Left renal cortex interstitium (tissue), 4 donors: ENCODE measurements at places on chromosomes 7 and 10.

DNA sequence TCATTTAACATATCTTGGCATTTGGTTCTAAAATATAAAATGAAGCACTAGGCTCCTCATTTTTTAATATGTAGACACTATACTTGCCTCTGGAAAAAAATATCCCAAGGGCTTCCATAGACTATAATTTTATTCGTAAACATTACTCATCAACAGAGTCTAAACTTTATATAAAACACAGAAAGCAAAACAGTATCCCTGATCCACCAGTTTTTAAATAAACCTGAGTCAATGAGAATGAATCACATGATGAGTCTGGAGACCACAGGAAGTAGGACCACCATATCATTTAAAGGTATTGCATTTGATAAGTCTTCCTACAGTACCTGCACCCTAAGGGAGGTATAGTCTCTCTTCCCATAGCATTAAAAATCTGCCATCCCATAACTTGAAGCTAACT, 228.0 kb downstream of the DGKI start:
- DNase-seq: no peak

- no peak for DNase-seq
Measured at GRCh38 chr7:107312418-107312817, 143.6 kb downstream of the HBP1 start.

- DNase-seq: no peak
Measured at GRCh38 chr10:130282492-130283218, 146.5 kb downstream of the GLRX3 start.

GRCh38 chr10:33993917-33994316, 659.5 kb upstream of the NRP1 start:
- no peak for DNase-seq

DNA sequence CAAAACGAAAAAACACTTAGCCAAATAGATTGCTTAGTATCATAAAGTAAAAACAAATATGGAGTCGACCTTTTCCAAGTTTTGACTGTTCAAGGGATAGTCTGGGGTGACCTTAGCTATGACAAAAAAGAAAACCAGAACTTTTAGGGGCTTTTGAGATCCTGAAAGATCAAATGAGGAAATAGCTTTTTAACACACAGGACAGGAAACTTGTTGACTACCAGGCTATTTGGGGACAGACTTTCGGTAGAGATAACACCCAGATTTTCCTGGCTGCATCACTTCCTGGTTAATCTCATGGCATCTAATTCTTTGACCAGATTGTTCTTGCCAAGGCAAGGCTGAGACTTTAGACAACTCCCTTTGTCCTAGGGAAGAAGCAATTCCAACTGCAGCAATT, 34.5 kb upstream of the EGR2 start:
- DNase-seq: no peak

GRCh38 chr7:146002431-146003078, 114.0 kb upstream of the CNTNAP2 start:
- DNase-seq: no peak

- peak; percentile 89 for DNase-seq
Measured at GRCh38 chr10:75283671-75284470, 48.1 kb upstream of the COMTD1 start.

DNA sequence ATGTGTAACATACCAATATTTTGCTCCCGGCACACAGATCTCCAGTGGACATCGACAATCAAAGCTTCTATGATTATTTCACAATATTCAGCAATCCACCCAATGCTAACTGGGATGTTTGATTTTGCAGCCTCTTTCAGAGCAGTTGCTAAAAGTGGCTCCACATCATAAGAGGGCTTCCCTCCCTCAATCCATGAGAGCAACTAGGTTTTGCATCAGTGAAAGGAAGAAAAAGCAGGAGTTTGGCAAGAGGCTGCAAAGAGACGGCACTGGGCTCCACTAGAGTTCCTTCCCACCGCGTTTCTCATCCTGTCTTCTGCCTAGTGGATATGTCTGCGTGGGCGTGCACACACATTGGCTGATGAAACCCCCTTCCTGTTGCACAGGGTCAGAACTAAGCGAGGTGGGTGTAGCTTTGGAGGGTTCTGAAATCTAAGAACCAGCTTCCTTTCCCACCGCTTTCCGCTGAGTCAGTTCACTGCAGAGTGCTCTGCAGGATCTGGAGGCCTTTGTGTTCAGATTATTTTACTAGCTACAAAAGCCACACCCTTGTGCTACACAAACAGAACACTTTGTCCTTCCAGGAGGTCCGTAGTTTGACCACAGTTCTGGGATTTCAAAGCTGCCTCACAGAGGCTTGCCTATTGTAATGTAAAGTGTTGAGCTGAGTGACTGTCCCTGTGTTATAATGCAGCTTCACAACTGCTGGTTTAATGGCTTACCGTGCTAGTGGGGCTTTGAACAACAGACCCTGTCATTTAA, 28.1 kb downstream of the ARL4A start:
- DNase-seq: peak; percentile 25

GRCh38 chr10:13001041-13001886, at the start of gene CCDC3:
Gene CCDC3, minus strand, starts transcription at chr10:13001713. Its CDS starts 143 bp downstream, at chr10:13001570.
- DNase-seq: no peak

DNA sequence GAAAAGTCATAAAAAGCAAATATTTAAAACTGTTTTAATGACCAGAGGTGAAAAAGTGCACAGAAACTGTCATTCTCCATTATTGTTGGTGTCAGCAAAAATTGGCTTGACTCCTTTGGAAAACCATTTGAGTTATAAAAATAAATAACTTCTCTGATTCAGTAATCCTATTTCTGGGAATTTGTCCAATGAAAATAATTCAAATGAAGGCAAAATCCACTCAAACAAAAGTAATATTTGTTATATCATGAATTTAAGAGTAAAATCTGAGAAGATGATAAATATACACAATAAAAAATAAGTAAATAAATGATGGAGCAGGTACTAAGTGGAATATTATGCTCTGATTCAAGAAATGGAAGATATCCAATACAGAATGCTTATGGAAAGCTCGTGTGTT, 326.6 kb upstream of the KLF6 start:
- DNase-seq: no peak

DNA sequence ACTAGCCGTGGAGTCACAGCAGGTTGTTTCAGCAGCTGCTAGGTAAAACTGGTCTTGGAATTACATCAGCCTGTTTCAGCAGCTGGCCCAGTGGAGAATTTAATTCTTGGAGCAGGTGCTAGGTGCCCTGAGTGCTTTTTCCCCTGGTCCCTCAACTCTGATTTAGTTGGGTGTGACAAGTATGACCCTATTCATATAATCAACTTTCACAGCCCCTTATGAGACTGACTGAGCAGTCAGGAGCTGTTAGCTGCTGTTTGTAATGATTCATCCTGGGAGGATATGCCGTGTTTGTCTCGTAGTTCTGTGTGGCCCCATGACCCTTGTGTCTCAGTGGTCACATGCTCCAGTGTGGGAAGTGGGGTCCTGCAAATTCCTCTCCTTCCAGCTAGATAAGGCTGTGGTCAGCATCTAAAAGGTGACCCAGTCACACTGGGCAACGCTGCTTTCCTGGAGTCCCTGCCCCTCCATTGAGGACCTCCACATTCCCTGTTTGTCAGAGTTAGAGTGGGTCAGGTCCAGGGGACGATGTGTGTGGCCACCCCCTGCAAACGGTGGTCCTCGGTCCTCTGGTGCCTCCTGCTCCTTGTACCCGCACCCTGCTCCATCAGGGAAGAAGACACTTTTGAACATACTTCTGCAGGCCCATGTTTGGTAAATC, 28.3 kb downstream of the TBATA start:
- no peak for DNase-seq

- no peak for DNase-seq
Measured at GRCh38 chr7:124893140-124893827, 36.3 kb downstream of the POT1 start.

GRCh38 chr7:134388336-134389019, 70.4 kb downstream of the AKR1B1 start:
- no peak for DNase-seq

- DNase-seq: no peak
Measured at GRCh38 chr10:131751827-131752775, 148.7 kb upstream of the PPP2R2D start.

DNA sequence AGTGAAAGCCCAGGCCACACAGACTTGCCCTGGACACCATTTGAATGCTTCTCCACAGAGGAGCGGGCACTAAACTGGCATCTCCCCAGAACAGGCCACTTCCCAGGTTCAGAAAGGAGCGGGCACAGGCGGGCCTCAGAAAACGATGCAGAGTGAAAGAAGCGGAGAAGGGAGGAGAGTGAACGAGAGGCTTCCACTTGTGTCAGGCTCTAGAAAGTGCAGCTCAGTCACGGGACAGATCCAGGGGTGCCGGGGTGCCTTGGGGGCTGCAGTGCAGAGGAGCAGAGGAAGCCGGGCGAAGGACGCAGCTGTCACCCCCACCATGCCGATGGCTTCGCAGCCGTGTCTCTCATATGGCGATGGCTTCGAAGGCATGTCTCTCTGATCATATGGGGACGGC, 26.1 kb upstream of the PRKAR1B start:
- no peak for DNase-seq

DNA sequence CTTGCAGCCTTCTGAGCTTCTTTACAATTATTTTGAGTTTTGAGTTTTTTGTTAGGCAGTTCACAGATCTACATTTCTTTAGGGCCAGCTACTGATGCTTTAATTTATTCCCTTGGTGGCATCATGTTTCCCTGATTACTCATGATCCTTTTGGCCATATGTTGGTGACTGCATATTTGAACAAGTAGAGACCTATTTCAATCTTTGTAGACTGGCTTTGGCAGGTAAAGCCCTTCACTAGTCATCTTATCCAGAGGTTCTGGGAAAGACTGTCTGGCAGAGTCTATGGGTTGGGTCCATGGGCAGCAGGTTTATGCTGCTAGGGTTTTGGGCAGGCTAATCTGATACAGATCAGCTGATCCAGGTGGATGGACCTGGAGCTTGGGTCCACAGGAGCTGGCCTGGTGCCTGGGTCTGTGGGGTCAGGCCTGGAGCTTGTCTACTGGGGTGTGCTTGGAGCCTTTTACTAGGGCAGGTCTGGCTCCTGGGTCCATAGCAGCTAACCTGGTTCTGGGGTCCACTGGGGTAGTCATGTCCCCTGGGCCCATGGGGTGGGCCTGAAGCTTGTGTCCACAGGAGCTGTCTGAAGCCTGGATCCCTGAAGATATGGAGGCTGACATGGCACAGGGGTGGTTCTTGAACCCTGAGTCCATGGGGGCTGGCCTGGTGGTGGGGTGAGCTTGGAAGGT, 72.7 kb downstream of the GPR85 start:
- DNase-seq: no peak

GRCh38 chr10:88551246-88551645, 31.9 kb downstream of the RNLS start:
- no peak for DNase-seq

GRCh38 chr7:78953090-78953489, 500.4 kb downstream of the MAGI2 start:
- no peak for DNase-seq

- no peak for DNase-seq
Measured at GRCh38 chr7:46625032-46625431, 704.0 kb upstream of the IGFBP3 start.
